Body of pancreas (tissue), 4 donors: ENCODE measurements at places on chromosomes 12 and 14. TPM values are rescaled to one million over a fixed set of nuclear protein-coding genes. Genes with fewer than 3 reads are reported as not detected.

GRCh38 chr12:94140556-94140955, 7.8 kb upstream of the PLXNC1 start:
- no peak overlapping the region for H3K27ac ChIP-seq
- H3K27me3 ChIP-seq: no peaks in the 10 kb centered on the region
- no peak overlapping the region for H3K4me3 ChIP-seq
- no peaks in the 10 kb centered on the region for H3K36me3 ChIP-seq

GRCh38 chr14:93946104-93946503, 19.0 kb downstream of the FAM181A start:
- no peaks in the 10 kb centered on the region for H3K36me3 ChIP-seq
- H3K27ac ChIP-seq: no peak overlapping the region
- no peak for DNase-seq
- H3K4me1 ChIP-seq: peaks cover 41% of the 10 kb centered on the region
- H3K27me3 ChIP-seq: no peaks in the 10 kb centered on the region

GRCh38 chr14:32354716-32355115, 25.6 kb downstream of the AKAP6 start:
- no peaks in the 10 kb centered on the region for H3K36me3 ChIP-seq
- H3K27me3 ChIP-seq: no peaks in the 10 kb centered on the region
- no peak overlapping the region for H3K4me3 ChIP-seq
- H3K27ac ChIP-seq: no peak overlapping the region
- no peaks in the 10 kb centered on the region for H3K4me1 ChIP-seq
- peak; percentile 39 for DNase-seq

- no peaks in the 10 kb centered on the region for H3K27me3 ChIP-seq
- H3K27ac ChIP-seq: no peak overlapping the region
- DNase-seq: no peak
- no peaks in the 10 kb centered on the region for H3K4me1 ChIP-seq
- H3K4me3 ChIP-seq: no peak overlapping the region
Measured at GRCh38 chr12:65615118-65615517, 209.2 kb upstream of the HMGA2 start.

DNA sequence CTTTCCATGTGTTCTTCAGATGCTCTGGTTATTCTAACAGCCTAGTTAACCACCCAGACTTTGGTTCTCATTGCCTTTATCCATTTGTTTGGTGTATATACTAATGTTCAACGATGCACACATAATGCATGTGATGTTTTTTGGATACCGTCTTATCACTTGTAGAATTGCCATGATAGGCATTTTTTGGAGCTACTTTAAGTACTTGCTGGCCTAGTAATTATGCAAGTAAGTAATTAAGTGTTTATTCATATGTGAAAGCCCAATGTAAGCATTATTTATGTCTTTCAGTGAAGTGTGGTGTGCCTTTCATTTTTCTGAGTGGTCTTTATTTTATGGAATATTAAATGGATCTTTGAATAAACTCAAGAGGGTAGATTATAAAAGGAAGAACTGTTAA, 14.2 kb downstream of the RAP1B start:
- no peak overlapping the region for H3K4me3 ChIP-seq
- H3K27ac ChIP-seq: no peak overlapping the region
- DNase-seq: no peak
- H3K27me3 ChIP-seq: no peaks in the 10 kb centered on the region

DNA sequence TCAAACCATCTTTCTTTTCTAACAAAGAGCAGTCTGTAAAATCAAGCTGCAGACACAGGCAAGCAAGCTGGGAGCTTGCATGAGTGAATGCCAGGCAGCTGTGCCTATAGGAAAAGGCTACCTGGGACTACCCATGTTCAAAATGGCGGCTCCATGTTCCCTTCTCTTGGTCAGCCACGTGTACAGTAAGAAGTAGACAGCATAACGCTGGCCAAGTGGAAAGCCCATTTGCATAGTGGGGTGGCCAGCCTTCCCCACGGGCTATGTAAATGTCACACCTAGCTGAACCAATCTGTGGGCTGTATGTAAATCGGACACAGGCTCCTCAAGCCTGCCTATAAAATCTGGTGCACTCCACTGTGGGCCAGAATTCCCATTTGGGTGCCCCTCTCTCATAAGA, 117.1 kb downstream of the SYT10 start:
- no peaks in the 10 kb centered on the region for H3K36me3 ChIP-seq
- no peaks in the 10 kb centered on the region for H3K27me3 ChIP-seq
- no peak for DNase-seq
- H3K4me3 ChIP-seq: no peak overlapping the region
- H3K27ac ChIP-seq: no peak overlapping the region

VDR gene
- 1.3 TPM for total RNA-seq

PNP gene
- total RNA-seq: 24.9 TPM

- H3K4me3 ChIP-seq: no peak overlapping the region
- H3K27ac ChIP-seq: no peak overlapping the region
- H3K4me1 ChIP-seq: no peaks in the 10 kb centered on the region
- no peaks in the 10 kb centered on the region for H3K27me3 ChIP-seq
Measured at GRCh38 chr12:29039013-29039412, 110.1 kb upstream of the FAR2 start.

DNA sequence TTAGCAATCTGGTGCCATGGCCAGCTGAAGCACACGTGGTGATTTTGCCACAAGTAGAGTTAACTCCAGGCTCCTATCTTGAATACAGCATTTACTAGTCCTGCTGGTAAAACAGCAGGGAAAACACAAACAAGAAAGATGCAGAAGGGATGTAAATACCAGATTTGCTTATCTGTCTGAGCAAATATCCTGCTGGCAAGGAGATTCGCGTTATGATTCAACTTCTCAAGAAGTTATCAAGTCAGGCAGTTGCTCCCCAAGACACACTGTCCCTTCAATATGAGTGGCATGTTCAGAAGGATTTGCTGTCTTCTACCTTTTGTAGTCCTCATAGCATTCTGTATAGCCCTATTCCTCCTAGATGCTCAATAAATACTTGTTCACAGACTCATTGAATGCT, 171.2 kb upstream of the EGLN3 start:
- H3K36me3 ChIP-seq: no peaks in the 10 kb centered on the region
- no peaks in the 10 kb centered on the region for H3K4me1 ChIP-seq
- H3K4me3 ChIP-seq: no peak overlapping the region
- no peak overlapping the region for H3K27ac ChIP-seq
- DNase-seq: no peak

GDF3 gene
- total RNA-seq: not detected

SOAT2 gene
- not detected for total RNA-seq

DNA sequence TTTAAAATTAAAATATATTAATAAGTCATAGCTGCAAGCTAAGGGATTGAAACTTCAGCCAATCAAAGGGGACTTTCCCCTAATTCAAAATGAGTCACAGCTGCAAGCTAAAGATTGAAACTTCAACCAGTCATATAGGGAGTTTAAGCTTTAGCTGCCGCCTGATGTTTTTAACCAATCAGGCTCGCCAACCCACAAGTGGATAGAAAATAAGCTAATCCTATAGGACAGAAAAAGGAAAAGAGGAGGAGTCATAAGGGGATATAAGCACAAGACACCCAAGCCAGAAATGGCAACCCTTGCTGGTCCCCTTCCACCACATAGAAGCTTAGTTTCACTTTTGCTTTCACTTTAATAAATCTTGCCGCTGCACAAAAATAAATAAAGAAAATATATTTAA, 1154.6 kb downstream of the GALC start:
- no peak overlapping the region for H3K4me3 ChIP-seq

AKAP5 gene
- not detected for total RNA-seq

DNA sequence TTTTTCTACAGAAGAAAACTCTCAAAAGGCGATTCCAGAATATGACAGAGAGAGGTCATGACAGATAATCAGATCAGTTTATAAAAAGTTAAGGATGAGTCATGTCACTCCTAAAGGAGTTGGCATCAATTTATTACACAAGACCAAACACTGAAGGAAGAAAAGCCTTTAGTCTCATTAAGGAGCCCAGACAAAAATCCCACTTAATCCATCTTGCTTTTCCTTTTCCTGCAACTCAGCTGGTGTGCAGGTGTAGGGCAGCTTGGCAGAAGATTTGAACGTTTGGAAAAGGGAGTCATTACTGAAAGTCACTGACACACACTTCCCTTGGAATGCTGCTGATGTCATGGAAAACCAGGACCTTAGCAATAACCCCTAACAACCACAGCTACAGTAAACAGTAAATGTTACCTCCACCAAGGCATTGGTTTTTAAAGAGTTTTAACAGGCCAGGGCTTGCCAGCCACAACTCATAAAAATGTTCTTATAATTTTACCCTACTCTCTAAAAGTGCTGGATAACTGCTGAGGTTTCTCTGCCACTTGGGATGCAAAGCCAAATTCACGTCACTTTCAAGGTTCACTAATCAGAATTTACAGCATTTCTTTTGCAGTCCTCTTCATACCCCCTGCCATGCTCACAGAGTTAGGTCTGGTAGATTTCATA, 320.6 kb downstream of the RAD51B start:
- no peaks in the 10 kb centered on the region for H3K36me3 ChIP-seq
- H3K4me3 ChIP-seq: no peak overlapping the region
- H3K27ac ChIP-seq: peak overlapping the region; percentile 83
- DNase-seq: peak; percentile 44
- H3K27me3 ChIP-seq: no peaks in the 10 kb centered on the region

DNA sequence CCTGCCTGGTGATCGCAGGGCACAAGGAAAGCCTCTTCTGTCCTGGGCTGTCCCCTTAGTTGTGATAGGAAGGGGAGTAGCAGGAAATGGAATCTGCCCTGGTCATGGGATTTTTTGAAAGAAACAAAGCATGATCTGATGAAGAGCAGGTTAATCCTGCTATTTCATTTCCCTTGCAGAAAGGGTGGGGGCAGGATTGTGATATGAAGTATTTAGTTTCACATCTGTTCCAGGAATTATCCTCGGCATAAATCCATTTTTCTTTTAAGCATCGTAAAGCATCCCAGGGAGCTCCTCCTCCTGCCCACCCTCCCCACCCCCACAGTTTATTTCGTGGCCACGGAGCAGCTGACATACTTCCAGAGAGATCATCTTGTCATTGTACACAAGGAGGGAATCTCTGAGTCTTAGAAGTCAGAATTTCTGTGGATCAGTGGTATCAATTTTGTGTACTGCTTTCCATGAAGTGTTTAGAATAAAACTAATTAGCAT, 53.1 kb downstream of the TGFB3 start:
- no peak for DNase-seq
- H3K27ac ChIP-seq: no peak overlapping the region
- no peaks in the 10 kb centered on the region for H3K27me3 ChIP-seq
- H3K4me3 ChIP-seq: no peak overlapping the region
- no peaks in the 10 kb centered on the region for H3K4me1 ChIP-seq

DNA sequence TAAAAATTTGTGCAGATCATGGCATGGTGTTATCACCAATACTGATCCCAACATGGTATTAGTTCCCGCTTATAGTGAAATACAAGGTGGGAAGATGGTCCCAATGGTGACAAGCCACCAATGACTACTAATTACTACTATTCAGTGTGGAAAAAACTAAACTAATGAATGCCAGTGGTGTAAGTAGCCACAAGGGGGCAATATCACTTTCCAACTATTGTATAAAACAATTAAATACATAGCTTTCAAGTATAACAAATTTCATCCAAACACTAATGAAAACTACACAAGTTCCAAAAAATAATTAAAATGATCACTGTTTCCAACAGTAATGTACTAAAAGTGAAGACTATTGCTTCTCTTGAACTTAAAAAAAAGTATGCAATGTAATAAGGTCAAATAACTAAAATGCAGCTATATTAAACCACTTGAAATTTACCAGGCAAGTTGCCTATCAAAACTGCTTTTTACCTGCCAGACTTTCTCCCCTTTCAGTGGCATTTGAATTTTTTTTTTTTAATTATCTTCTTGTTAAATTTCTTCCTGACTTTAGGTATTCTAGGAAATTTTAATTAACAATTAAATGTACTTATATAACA, 58.0 kb downstream of the PAPLN start:
- no peak overlapping the region for H3K27ac ChIP-seq
- H3K4me3 ChIP-seq: no peak overlapping the region
- no peak for DNase-seq

KRT2 gene
- not detected for total RNA-seq

BCL11B gene
- 0.78 TPM for total RNA-seq

DNA sequence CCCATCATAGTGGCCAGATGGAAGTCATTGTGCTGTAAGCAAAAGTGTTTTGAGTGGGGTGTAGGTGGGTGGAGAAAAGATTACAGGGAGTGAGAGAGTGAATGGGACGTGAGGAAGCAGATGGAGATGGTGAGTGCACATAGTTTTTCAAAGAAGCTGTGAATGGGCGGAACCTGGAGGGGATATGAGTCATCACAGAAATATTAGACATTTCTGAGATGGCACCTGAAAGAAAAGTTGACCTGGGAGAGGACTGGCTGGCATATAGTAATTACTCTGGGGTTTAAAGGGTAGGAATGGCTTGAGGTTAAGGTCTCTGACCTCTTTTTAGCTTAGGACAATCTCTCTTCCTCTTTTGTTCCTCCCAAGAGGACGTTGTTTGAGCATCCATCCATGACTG, 50.5 kb downstream of the ANO4 start:
- no peak overlapping the region for H3K4me3 ChIP-seq
- no peak for DNase-seq
- no peaks in the 10 kb centered on the region for H3K36me3 ChIP-seq
- no peaks in the 10 kb centered on the region for H3K27me3 ChIP-seq
- H3K4me1 ChIP-seq: no peaks in the 10 kb centered on the region

CDKN3 gene
- not detected for total RNA-seq

SERPINA10 gene
- total RNA-seq: not detected

DNA sequence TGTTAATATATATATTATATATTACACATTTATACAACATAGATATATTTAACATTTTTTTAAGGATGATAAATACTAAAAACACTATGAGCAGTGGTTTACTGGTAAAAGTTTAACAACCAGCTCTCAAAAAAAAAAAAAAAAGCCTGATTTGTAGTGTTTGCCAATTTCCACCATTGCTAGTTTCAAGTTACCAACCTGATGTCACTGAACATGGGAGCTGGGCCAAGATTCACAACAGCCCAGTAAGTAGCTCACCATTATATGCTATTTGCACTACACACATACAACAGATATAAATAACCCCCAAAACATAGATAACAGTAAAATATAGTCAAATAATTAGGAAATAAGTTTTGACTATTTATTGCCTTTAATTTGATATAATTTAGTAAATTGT, 28.9 kb upstream of the TMX1 start:
- H3K4me1 ChIP-seq: no peaks in the 10 kb centered on the region
- H3K36me3 ChIP-seq: no peaks in the 10 kb centered on the region
- no peak overlapping the region for H3K4me3 ChIP-seq

DNA sequence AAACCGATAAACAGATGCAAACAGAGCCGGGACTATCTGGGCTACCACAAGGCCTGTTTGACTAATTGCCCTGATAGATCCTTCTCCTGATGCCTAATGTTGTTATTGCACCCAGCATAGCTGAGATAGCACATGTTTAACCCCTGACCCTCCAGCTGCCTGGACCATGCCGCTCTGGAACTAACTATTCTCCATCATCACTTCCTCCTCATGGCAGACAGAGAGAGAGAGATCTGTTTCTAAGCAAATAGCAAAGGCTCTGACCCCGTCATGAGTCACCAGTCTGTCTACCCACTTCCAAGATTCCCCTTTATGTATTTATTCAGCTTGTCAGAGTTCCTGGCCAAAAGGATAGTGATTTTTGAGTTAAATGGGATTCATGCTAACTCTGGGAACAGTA, 58.2 kb upstream of the FLRT2 start:
- H3K36me3 ChIP-seq: no peaks in the 10 kb centered on the region
- H3K4me3 ChIP-seq: no peak overlapping the region
- peak overlapping the region; percentile 87 for H3K27ac ChIP-seq
- H3K4me1 ChIP-seq: peaks cover 81% of the 10 kb centered on the region
- H3K27me3 ChIP-seq: no peaks in the 10 kb centered on the region

- no peak overlapping the region for H3K27ac ChIP-seq
- no peaks in the 10 kb centered on the region for H3K4me1 ChIP-seq
- H3K36me3 ChIP-seq: no peaks in the 10 kb centered on the region
- H3K4me3 ChIP-seq: no peak overlapping the region
- no peaks in the 10 kb centered on the region for H3K27me3 ChIP-seq
Measured at GRCh38 chr12:41466802-41467201, 278.7 kb downstream of the PDZRN4 start.

RNASE1 gene
- 772 TPM for total RNA-seq
